ENCODE measurements at places on chromosomes 6 and 20.

DNA sequence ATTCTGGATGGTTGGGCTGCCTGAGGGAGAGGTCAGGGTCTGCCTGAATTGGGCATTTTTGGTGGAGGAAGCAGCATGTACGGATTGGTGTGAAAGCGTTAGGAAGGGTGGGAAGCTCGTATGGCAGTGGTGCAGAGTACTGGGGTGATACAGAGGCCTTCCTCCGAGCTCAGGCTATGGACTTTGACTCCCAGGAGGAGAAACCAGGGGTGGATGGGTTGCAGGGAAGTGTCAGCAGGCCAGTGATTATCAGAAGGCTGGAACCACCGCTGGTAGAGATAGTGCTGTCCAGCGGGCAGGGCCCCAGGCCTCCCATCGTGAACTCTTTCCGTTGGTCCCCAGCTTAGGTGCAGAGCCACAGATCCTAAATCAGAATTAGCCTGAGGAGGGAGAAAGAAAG is 5.3 kb downstream of the WFDC5 start:
- DNase-seq, result no peak

GRCh38 chr6:159931112-159931511 is 37.8 kb upstream of the IGF2R start:
- DNase-seq, result no peak

GRCh38 chr20:58875541-58876134 is 23.1 kb downstream of the GNAS start:
- no peak for DNase-seq

DNA sequence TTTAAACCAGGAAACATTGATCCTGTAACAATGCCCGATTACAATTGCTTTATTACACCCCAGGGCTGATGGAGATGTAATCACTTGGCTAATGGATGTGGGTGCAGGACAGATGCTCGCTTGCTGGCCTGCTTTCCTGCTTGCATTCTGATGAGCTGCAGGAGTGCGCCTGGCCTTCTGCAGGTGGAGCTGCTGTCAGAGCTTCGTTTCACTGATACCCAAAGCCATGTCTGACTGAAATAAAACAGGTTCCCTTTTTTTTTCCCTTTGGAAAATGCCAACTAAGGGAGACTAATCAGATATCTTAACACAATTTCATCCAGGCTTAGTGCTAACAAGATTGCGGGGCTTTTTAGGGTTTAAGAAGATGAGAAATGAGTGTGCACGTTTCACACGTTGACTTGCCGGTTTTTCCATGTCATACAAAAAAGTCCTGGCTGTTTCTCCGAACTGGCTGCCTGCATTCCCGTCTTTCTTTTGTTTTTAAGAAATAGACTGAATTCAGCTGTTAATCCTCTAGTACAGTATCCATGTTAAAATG is 60.7 kb downstream of the VAPB start:
- DNase-seq, result no peak

DNA sequence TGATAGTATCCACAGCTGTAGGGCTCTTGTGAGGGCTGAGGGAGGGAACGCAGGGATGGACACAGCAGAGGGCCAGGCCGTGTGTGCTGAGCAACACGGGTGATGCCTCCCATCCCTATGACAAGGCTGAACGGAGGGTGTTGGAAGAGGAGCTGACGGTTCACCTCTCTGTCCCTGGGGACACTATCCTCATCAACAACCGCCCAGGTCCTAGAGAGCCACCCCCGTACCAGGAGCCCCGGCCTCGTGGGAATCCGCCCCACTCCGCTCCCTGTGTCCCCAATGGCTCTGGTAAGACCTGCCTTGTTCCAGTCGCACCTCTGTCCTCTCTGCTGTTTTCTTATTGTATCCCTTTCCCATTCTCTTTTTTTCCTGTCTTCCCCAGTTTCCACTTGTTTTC is 10.1 kb downstream of the DDR1 start:
- DNase-seq, result no peak

DNA sequence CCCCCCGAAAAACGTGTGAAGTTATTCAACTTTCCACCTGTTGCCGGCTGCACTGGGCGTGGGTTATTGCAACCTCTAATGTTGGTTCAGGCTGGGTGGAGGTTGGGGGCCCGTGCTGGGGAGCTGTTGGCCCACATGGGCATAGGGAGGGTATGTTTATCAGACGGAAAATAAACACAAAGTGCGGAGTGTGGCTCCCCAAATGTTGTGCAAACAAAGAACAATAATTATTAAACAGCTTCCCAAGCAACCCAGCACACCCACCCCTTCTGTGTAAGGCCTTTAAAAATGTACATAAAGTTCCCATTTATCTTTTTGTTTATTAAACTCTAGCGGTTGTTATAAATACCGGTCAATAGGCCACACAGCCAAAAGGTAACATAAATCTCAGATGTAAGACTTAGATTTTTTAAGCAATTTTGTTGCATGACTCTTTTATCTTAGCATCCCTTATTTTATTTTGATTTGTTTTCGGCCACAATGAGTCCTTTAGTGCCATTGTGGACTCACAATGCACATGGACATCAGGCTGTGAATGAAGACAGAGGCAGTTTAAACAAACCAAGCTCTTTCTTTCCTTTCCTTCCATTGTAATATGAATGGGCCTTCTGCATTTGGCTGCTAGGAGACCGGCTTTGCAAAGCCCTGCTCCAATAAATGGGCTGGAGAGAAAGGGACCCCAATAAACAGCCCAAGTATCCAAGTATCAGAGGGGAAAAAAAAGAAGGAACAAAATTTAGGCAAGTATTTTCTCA is 6.9 kb upstream of the DLL1 start:
- peak; percentile 90 for DNase-seq

DNA sequence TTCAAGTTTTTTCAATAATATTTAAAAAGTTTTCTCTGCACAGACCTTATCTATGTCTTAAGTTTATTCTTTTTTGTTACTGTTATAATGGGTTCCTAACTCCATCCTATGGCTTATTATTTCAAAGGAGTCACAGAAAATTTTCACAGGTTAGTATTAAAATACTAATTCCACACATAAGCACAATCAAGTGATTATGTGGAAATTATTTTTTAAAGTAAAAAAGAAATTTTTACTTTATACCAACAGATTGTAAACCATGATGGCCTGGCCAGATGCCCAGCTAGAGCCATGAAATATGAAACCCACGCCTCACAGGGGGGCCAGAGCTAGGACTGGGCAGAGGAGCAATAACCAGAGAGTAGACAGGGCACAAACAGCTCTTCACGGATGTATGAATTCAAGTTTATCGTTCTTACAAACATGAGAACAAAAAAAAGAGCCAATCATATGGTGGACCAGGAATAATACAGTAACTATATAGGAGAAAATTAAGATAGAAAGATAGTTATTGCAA is 34.0 kb downstream of the NUDT3 start:
- DNase-seq, result no peak

GRCh38 chr6:9520417-9521151 is 894.3 kb downstream of the TFAP2A start:
- no peak for DNase-seq

GRCh38 chr6:166996406-166996805 is 2.8 kb upstream of the CEP43 start:
- no peak for DNase-seq

DNA sequence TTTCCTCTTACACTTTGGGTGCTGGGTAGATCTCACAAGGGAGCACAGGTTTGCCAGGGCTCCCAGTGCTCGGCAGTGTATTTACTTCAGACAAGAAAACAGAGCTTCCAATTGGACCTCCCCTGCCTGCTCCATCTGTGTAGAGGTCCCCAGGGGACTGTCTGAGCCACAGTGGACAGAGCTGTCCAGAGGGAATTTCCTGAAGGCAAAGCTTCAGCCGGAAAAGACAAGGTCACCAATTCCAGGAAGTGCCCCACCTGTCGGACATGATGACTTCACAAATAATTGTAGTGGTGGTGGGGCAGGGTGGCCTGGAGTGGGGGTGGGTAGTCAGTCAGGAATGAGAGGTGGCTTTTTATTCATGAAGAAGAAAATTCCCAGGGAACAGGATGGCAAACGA is 18.6 kb downstream of the ADGRF5 start:
- DNase-seq, result no peak

GRCh38 chr20:7463290-7463689 is 477.0 kb downstream of the HAO1 start:
- DNase-seq, result no peak

DNA sequence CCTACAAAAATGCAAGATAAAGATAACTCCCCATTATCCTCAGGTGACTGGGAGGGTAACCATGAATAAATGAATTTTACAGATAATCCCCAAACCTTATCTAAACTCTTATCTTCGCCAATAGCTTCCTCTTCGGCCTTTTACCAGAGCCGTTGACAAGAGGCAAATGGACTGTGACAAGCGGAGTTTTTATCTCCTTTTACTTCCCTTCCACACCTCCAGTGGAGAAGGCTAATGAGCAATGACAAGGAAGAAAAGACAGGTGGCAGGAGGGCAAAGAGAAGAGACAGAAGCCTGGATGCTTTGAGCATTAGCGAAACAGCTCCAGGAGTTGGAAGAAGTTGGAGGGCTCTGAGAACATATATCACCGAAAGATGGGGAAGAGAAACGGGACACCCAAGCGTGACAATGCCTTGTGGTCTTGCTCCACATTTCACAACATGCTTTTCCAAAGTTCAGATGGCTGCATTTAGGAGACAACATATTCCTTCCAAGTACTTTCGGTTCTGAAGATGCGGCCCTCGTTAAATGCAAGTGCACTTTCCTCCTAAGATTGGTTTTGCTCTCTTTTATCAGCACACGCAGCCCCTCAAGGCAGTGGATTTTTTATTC is 69.2 kb downstream of the PRDM1 start:
- DNase-seq, result no peak

GRCh38 chr20:9809271-9809670 is 29.6 kb downstream of the PAK5 start:
- no peak for DNase-seq

DNA sequence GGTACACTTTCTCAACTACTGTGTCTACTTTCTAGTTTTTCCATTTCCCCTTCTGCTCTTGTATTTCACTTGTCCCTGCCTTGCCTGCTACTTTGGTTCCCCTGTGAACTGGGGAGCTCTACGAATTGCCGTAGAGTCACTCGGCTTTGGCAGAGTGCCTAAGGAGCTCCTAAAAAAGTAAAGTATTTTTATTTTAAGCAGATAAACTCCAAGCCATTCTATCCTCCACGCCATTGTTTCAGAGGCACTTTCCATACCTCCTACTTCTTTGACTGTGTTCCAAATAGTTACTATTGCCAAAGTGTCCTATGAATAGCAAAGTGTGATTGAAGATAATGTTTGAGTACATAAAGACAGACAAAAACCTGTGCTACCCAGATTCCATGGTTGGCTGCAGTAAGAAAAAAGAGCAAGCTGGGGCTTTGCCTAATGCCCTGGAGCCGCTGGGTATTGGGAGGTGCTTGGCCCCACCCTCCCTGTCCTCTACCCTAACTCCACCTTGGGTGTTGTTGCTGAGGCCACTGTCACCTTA is 5.1 kb upstream of the MBOAT1 start:
- no peak for DNase-seq

- no peak for DNase-seq
These were observed 2.6 kb downstream of the SMIM29 start for GRCh38 chr6:34246249-34246562.

DNA sequence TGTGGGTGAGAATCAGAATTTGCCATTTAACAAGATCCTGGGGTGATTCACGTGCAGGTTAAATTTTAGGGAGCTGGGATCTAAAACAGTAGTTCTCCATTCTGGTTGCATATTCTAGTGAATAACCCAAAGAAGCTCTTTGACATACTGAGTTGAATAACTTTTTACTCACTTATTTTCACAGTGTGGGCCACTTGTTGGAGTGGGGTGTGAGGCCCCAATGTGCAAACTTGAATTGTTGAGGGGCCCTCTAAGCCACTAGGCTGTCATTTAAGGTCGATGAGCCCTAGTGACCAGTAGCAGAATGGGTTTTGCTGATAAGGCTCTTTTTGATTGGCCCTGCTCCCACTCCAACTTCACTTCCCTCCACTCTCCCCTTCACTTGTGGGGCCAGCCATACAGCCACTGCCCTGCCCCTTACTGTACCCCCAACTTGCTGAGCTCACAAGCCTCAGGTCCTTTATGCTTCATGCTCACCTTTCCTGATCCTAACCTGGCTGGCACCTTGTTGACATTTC is 33.6 kb upstream of the RIPOR2 start:
- DNase-seq, result no peak

DNA sequence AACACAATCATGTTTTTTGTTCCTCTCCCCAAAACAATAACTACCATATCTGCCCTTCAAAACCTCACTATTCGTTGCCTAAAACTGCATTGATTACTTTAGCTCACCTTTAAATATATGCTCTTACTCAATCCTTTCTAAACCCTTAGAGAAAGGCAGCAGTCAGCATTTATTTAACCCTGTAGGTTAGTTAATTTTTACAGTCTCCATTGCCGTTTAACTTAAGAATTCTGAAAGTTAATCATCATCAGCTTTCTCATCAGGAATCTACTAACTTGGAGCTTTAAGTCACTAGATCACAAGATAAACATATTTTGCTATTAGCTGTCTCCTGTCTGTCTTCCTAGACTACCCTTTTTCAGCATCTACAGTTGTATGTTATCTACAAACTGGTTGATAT is 991.9 kb downstream of the EPHA7 start:
- no peak for DNase-seq

DNA sequence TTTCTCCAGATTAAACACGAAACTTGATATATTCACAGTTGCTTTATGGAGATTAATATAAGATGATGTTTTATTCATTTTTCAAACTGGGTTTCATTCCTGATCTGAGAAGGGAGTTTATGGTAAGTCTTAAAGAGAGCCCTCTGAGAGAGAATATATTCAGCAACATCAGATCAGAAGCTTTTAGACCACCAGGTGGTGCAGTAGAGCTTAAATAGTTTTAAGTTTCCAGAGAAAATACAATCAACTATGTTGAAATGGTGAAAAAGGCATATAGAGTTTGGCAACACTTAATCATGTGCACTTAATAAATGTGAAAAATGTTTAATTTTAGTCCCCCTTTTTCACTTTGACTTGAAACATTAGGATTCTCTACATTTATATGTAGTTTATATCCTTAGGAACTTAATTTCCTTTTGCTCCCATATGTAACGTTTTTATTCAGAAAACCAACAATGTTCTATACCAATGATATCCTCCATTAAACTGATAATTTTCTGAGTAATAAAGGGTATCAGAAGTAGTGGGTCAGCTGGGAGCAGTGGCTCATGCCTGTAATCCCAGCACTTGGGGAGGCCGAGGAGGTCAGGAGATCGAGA is 86.4 kb upstream of the CLDN20 start:
- DNase-seq, result peak; percentile 68

DNA sequence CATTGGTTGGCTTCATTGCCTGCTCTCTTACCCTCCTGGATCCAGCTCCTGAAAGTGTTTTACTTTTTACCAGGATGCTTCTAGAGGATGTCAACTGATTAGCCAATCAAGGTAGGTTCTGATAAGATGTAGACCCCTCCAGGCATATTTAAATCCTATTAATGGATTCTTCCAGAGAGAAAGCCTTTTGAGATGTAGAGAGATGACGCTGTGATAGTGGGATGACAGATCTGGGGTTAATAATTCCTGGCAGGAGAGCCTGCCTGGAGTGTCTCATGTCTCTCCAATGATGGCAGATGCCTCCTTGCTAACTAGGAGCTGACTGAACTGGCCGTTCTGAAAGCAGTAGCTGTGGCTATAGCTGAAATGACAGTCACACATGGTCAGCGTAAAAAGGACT is 116.9 kb upstream of the DTNBP1 start:
- no peak for DNase-seq

- no peak for DNase-seq
These were observed 206.5 kb upstream of the OPRM1 start for GRCh38 chr6:153832543-153832942.

- no peak for DNase-seq
These were observed 145.8 kb upstream of the SNX9 start for GRCh38 chr6:157677235-157677634.

- DNase-seq, result no peak
These were observed 58.0 kb upstream of the OLIG3 start for GRCh38 chr6:137552146-137552545.

GRCh38 chr6:16679050-16679449 is 82.2 kb downstream of the ATXN1 start:
- DNase-seq, result no peak
